DMS153 (cell line): ENCODE measurements at places on chromosomes 16 and 17.

- no peak for DNase-seq
Measured at GRCh38 chr17:19755392-19755791, 7.3 kb upstream of the ALDH3A1 start.

GRCh38 chr16:56013962-56014552 lies 138.9 kb upstream of the CES5A start:
- no peak for DNase-seq

DNA sequence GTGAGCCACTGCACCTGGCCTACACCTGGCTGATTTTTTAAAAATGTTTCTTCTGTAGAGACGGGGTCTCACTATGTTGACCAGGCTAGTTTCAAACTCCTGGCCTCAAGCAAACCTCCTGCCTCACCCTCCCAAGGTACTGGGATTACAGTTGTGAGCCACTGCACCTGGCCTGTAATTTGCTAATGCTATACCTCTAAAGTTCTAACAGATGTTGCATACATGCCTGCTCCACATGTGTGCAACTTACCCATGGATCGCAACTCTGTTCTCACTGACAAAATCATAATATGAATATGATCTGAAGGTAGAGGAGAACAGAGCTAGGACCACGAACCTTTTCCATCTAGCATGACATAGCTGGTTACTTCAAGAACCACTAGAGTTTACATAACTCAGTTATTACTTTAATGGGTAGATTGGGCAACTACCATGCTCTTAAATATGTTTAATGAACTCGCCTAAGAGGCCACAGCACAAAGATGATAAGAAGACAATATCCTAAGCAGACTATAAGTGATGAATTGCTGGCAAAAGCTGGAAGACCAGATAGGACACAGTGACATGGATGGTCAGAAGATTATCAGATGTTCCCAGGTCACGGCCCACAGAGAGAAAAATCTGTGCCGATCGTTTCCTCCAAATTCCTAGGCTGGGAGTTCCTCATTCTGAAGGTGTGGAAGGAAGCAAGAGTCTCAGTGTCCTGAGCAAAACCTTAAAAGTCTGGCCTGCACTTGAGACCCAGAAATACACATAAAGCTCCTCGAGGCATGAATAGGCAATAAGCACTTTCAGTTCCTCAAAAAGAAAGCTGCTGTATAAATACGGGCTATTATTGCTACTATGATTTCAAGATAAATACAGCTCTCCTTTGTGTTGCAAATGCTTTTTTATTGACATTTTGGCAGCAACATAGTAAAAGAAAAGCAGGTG lies 53.6 kb upstream of the ICAM2 start:
- no peak for DNase-seq

GRCh38 chr17:76683921-76684745 lies 26.6 kb downstream of the MXRA7 start:
- DNase-seq, result no peak

DNA sequence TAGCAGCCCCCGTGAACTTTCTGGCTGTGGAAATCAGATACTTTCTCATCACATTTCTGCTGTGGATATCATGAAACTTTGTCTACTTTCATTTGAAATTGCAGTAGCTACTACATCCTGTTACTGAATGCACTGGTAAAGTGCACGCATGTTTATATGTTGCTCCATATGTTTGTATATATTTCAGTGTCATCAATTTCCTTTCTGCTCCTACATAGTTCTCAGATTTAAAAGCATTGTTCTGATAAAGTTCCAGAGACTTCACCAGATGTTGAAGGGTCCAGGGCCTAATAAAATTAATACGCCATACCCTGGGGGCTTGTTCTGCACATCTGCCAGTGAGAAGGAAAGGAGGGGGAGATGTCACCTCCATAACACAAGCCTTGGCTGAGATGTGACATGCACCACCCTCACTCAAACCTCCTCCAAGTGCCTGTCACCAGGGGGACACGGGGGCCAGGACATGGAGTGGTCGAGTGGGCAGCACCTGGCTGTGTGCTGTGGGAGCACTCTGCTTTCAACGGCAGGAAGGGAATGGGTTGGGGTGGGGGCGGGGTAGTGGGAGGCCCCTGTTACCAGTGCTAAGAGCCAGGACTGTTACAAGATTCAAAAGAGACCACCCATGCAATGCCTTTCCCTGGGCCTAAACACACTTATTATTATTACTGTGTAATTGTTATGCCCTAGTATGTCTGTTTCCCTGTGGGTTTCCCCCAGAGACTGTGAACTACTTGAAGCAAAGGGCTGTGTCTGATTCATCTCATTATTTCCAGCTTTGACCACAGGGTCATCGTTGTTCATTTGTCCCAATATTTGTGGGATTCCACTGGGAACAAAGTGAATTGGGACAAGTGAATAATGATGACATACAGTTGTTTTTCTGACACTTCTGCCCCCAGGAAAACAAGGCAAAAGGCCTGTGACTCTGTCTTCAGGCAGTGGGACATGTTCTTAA lies 193.4 kb downstream of the FOXL1 start:
- no peak for DNase-seq

DNA sequence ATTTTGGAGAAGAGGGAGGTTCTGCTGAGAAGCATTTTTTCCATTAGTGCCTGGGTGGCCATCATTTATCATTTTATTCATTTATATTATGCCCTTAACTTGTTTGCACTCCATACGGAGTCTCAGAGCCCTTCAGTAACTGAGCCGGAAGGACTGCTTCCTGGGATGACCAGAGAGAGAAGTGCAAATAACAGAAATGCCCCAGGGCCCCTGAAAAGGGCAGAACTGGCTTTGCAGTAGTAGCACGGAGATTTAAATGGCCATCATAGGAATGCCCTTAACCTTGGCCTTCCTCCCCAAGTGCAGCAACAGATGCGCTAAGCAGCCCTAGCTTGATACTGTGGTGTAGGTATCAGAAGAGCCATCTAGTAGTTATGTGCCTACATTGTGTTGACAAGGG lies 58.5 kb downstream of the NUP93 start:
- no peak for DNase-seq
